ENCODE measurements at places on chromosomes 6 and 20.

DNA sequence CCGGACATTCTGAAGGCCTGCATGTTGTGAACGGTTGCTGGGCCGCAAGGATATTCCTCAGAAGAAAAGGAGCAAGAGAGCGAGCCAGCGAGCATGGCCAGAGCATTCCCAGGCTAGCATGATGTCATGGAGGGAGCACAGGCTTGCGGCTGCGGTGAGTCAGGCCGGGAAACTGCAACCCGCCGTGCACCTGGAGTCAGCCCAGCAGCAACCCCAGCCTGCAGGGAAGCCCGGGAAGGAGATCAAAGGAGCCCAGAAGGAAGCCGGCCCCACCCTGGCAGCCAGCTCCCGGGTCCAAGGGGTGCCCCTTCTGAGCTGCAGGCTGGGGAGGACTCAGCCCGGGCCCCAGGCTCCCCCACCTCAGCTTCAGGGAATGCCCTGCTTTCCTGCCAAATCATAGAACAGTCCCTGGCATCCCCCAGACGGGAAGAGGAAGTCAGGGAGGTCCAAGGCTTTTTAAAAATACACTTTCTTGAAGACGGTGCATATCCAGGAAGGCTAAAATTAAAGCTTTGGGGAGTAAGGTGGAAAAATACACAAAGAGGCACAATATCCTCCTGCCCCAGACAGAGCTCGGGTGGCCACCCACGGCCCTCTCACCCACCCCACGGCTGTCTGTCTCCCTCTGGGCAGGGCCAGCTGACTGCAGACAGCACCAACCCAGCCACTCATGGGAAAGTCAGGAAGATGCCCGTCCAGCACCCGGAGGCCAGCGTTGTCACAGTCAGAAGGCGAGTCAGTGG lies 53.7 kb downstream of the BMP7 start:
- peak; percentile 80 for DNase-seq

DNA sequence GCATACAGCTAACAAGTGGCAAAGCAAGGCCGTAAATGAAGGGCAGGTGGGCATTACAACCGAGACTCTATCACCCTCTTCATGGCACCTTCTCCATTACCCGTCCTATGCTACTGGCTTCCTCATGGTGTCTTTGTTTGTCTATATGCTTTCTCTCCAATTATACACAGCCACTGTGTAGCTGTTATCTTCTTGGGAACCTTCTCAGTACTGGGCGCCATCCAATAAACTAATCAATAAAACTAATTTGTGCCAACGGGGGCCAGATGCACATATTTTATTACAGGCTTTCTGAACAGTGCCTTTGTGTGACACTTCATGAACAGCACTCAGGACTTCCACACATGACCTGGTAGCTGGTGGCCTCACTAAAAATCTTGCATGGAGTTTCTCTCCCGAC lies 149.8 kb upstream of the PCSK2 start:
- no peak for DNase-seq

- no peak for DNase-seq
These were observed 98.6 kb upstream of the PCSK2 start for GRCh38 chr20:17128206-17128605.

- no peak for DNase-seq
These were observed 11.7 kb upstream of the ID1 start for GRCh38 chr20:31593221-31594001.

DNA sequence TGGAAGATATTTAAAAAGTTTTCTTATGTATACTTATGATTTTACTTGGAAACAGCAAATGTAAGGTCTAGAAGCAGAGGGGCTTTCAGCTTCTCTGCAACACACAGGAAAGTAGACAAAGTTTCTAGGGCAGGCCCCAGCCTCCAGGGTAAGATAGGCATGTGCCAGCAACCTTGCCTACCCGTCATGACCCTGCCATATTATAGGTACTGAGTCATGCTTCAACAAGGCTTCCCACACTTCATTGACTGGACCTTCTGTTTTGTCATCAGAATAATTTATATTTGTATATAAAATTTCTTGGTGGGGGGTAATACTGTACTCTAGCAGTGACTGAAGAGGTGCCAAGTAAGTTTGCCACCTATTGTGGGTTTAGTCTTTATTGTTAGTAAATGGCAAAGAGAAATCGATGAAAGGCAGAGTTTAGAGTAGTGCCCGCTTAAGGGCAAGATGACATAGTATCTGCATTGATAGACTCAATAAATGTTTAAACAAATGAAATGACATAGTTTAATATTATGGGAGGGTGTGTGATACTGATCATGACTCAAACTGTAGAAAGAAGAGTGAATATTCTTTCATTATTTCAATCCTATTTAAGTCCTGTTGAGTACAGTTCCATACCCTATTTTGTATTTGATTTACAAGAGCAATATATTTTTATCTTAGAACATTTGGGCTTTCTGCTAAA lies 95.6 kb downstream of the JARID2 start:
- no peak for DNase-seq

DNA sequence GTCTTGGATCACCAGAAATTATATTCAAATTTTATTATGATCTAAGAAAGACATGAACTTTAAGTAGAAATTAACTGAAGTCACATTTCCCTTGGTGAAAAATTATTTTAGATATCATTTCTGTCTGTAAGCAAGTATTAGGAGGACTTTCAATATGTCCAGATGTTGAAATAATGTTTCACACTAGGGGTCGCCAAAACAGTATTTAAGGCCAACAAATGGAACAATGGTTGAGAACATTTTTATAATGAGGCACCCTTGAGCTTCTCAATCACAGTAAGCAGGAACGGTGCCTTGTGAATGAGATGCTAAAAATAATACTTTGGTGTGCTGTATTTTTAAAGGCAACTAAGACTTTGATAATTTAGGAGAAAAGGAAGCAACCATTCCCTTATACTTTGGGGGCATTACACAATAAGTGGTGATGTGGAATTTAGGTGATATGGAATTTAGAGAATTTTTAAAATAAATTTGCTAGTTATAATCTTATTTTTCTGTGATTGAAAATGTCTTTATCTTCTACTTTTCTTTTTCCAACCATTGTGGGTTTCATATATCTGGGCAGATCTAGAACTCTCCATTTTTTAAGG lies 9.6 kb upstream of the SF3B5 start:
- DNase-seq, result no peak

- DNase-seq, result no peak
These were observed 9.7 kb downstream of the RPS6KA2 start for GRCh38 chr6:166617359-166617758.

- no peak for DNase-seq
These were observed 26.1 kb upstream of the KLHL31 start for GRCh38 chr6:53691667-53692133.

- no peak for DNase-seq
These were observed 127.8 kb downstream of the LRRC1 start for GRCh38 chr6:53922539-53922981.

DNA sequence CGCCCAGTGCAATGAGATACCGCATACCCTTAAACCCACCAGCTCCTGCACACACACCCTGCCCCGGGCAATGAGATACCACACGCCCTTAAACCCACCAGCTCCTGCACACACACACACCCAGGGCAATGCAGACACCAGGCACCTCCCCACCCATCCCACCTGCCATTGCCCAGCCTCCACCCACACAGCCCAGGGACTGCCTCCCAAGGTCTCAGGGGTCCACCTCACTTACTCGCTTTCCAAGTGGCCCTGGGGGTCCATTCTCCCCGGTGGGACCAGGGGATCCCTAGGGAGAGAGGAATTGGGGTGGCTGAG lies 24.0 kb downstream of the COL11A2 start:
- DNase-seq, result no peak

DNA sequence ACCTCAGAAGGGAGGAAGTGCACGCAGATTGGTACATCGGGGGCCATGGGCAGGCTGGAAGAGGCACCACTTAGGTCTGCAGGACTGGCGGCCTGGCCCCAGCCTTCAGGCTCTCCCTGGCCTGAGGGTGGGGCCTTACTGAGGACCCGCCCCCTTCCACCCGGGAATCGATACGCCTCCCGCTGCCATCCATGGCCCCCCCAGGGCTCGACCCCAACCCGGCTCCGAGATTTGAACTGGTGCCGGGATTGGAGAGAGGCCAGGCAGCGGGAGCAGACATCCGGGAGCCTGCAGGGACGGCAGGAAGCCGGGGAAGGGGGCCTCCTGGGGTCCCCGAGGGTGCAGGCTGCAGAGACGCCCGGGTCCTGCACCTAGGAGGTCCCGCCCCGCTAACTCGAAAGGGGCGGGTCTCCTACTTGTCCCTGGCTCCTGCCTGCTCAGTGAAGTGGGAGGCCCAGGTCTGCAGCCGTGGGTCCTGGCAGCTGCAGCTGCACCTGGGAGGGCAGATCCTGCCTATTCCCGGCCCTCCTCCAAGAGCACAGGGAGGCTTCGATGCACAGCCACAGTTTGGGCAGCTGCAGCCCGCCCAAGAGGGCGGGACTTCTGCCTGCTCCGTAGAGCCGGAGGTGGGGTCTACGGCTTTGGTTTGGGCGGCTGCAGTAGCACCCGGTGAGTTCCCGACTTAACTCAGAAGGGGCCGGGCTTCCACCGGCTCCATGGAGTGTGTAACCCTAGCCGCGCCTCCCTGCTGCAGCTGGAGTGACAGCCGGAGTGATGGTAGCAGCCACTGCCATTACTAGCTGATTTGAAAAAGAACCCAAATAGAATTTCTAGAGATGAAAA lies 35.2 kb upstream of the TBC1D22B start:
- no peak for DNase-seq

GRCh38 chr6:166999884-167000253 lies 672 bp downstream of the CEP43 start:
- DNase-seq, result no peak

DNA sequence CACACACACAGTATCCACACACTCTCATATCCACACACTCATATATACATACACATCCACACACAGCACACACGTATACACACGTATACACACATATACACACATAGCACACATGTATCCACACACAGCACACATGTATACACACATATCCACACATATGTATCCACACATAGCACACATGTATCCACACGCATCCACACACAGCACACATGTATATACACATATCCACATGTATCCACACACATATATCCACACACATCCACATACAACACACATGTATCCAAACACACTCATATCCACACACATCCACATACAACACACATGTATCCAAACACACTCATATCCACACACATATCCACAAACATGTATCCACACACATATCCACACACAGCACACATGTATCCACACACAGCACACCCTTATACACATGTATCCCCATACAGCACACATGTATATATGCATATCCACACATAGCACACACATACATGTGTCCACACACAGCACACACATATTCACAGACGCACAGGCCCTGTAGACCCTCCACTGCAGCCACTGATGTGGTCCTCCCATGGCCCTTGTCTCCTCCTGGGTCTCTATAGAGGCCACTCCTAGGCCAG lies 172.1 kb downstream of the CDH4 start:
- DNase-seq, result no peak

GRCh38 chr6:27962506-27962905 lies 5.5 kb downstream of the OR2B6 start:
- no peak for DNase-seq

DNA sequence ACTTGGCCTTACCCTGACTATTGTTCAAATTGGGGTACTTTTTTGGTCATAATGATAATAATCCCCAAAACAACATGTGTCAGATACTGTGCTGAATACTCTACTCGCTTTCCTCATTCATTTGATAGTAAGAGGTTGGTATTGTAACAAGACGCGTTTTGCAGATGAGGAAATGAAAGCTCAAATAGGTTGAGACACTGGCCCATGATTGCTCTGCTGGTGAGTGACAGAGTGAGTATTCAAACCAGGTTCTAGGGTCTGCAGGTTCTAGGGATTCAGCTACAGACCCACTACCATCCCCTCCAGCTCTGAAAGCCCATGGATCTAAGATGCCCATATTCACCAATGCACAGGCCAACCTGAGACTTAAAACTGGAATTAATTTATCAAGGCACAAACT lies 1.3 kb upstream of the ENPP4 start:
- no peak for DNase-seq

DNA sequence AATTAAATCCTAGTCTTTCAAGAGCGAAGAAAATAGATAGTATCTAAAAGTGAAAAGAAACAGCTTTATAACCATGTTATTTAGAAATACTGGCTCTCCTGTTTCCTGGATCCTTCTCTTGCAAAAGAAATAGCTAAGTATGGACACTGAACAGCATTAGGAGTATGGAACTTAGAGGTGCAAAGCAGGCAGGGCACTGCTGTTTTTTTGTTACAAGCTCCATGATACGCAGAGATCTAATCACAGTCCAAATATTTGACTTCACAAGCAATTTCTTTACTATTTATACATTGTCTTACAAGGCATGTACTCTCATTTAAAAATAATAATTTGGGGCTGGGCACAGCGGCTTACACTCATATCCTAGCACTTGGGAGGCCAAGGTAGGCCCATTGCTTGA lies 7.6 kb downstream of the TRPC4AP start:
- DNase-seq, result no peak

DNA sequence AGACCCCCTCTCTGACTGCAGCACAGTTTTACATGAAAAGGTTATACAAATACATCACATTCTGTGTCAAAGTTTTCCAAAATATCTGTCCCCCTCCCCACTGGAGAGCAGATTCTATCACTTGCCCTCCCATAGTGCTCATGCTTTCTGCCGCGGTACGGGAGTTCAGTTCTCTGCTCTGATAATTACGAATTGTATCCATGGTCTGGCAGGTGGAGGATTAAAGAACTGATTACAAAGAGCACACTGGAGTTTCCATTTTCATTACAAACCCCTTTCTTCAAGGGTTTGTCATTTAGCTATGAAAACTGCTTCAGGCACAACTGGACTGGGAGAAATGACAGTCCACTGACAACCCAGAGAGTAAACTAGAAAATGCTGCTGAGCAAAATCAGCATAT lies 166.0 kb downstream of the PDSS2 start:
- no peak for DNase-seq

- no peak for DNase-seq
These were observed 43.9 kb upstream of the PLCB4 start for GRCh38 chr20:9025011-9025410.

GRCh38 chr6:143543435-143543834 lies 31.9 kb upstream of the FUCA2 start:
- no peak for DNase-seq

GRCh38 chr20:7571521-7572055 lies 368.7 kb downstream of the HAO1 start:
- DNase-seq, result no peak

GRCh38 chr20:47191074-47191673 lies 165.3 kb downstream of the ZMYND8 start:
- no peak for DNase-seq

DNA sequence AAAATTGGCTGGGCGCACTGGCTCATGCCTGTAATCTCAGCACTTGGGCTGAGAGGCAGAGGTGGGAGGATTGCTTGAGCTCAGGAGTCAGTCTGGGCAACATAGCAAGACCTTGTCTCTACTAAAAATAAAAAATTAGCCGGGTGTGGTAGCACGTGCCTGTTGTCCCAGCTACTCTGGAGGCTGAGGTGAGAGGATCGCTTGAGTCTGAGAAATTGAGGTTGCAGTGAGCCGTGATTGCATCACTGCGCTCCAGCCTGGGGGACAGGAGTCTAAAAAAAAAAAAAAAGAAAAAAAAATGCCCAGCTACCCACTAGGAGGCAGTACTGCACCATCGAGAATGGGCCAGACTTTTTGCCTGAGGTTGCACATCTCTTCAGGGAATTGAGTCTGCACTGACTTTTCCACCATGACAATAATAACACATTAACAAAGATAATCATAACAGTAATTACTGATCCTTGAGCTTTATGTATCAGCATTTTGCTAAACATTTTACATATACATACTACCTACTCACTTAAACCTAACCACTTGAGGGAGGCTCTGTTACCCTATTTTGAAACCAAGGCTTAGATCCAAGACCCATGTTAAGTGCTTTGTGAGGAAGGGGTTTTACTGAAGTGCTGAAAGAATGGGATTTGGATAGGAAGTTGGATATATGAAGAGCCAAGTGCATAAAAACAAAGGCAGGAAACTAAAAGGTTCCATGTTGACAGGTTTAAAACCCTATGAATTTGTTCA lies 21.0 kb downstream of the SRSF3 start:
- no peak for DNase-seq
